Myocyte (in vitro differentiated cells): ENCODE measurements at places on chromosomes 6 and 20. TPM values are rescaled to one million over a fixed set of nuclear protein-coding genes. Genes with fewer than 3 reads are reported as not detected.

DNA sequence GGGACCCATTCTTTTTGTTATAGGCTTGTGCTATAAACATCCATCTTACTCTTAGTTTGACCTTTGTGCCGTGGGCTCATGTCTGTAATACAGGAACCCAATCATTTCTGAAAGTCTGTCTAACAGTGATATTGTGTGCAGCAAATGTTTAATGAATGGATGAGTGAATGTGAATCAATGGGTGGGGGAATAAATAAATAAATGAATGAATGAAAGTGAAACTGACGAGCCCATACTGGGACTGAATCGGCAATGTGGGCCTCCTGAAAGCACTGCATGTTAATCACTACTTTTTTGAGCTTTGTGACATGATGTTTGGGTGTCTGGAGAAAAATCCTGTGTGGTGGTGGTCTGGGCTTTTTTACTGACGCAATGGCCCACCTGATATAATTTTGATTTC, 175.0 kb downstream of the GMPR start:
- no peak for DNase-seq

Gene LRFN2
- total RNA-seq = not detected in 2 replicates

Gene RHAG
- not detected in 2 replicates for total RNA-seq

GRCh38 chr6:77456531-77457248, 6.6 kb downstream of the HTR1B start:
- DNase-seq = peak; percentile 81

GRCh38 chr6:41650120-41650519, 11.9 kb downstream of the MDFI start:
- no peak for DNase-seq

DNA sequence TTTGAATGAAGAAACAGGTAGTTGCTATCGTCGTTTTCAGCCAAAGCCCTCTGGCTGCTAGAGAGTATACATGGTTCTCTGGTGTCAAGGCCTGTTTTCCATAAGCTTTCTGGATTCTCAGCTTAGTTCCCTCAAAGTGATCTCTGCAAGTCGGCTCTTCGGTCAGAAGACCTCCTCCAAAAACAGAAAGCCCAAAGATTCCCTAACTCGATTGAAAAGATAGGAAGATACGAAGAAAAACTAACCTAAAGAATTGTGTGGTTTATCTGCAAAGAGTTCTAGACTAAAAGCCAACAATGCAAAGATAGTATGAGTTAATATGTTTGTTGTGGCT, 545 bp upstream of the ASCC3 start:
- DNase-seq = no peak

DNA sequence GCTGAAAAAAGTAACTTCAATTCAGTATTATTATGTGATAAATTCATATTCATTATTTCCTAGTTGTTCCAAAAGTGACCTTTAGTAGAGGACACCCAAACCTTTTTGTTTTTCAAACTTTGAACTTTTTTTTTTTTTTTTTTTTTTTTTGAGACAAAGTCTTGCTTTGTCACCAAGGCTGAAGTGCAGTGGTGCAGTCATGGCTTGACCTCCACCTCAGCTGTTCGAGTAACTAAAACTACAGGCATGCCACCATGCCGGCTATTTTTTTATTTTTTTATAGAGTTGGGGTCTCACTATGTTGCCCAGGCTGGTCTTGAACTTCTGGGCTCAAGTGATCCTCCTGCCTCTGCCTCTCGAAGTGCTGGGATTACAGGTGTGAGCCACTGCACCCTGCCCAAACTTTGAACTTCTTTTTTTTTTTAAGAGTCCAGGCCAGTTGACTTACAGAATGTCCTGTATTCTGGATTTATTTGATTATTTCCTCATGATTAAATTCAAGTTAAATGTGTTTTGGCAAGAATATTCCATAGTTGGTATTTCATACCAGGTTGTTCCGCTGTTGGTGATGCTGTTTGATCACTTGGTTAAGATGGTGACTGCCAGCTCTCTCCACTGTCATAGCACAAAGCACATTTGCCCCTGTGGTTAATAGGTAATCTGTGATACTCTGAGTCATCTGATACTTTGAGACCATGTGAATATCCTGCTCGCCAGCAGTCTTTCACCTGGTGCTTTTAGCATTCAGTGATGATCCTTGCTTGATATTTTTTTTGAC, 48.0 kb downstream of the VAPB start:
- peak; percentile 18 for DNase-seq

DNA sequence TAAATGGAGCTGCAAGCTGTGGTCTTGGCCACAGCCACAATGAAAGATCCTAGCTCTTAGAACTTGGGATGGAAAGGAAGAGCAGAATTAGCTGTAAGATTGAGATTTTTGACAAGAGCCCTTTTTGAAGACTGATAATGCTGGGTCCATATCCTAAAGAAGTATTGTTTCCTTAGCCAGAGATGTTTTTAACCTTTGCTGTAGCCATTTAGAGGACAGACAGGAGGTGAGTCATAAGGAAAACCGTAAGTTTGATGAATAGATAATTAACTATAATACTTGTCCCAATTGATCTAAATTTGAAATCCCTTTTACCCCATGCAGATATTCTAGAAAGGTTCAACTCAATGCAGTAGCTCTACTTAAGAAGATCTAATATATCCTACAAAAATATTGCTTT, 213.7 kb downstream of the HTR1B start:
- DNase-seq = no peak

Gene DEFB124
- not detected in 2 replicates for total RNA-seq

Gene TREML2
- total RNA-seq = not detected in 2 replicates

GRCh38 chr20:59576216-59576953, 28.0 kb upstream of the PHACTR3 start:
- no peak for DNase-seq

- DNase-seq = no peak
These were observed 28.1 kb upstream of the AHI1 start for GRCh38 chr6:135525594-135525993.

DNA sequence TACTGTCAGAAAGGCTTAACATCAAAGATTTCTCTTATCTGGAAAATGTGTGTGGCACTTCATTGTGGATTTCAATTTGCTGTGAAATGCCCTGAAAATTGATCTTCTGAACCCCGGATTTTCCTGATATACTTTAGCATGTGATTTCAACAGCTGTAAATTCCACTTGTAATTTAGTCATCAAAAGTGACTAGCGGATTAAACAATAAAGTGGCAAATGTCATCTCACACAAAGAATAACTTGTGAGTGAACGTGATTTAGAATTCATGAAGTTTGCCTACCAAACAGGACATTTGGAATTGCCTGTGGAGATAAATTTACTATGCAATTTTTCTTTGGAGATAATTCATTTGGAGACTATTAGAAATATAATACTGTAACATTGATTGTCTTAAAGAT, 601.6 kb downstream of the COL12A1 start:
- DNase-seq = no peak

Gene ULBP2
- 5.8 and 6.6 TPM in 2 replicates for total RNA-seq

Gene TGM3
- total RNA-seq = not detected in 2 replicates

Gene FAM184A
- total RNA-seq = 0.99 and 1.5 TPM in 2 replicates

- DNase-seq = no peak
These were observed 45.3 kb downstream of the NCOA3 start for GRCh38 chr20:47547034-47547387.

- DNase-seq = no peak
These were observed 81.3 kb downstream of the AK9 start for GRCh38 chr6:109609737-109610136.

GRCh38 chr6:83696674-83697073, 12.2 kb downstream of the SNAP91 start:
- DNase-seq = peak; percentile 17

GRCh38 chr6:148848915-148849314, 102.1 kb downstream of the UST start:
- DNase-seq = no peak

Gene SLX4IP
- 3.0 and 4.2 TPM in 2 replicates for total RNA-seq

DNA sequence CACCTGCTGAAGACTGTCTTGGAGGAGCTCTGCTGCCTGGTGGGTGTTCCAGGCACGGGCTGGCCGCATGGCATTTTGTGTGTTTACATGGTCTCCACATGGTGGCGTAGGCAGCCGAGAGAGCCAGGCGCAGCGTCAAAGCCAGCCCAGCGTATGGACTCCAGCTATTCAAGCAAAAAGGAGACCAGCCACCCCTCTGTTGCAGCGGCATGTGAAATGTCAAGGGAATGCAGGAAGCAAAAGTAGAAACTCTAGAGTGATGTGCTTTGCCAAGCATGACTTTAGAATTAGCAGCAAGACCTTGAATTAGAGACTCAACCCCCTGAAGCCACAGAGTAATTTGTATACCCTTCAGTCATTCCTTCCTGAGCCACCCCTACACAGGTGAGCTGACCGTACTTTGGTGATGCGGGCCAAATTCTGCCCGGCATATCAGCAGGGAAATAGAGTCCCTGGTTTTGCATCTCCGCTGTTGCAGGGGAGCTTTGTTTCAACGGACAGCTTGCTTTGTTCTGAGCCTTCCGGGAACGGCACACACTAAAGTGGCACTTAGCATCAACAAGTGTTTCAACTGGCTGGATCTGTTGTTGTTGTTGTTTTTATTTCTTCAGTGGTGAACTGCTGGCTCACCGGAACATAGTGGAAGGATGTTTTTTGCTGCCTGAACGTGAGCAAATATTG, 48.5 kb downstream of the FNDC1 start:
- peak; percentile 9 for DNase-seq

GRCh38 chr6:86079938-86080337, 437.3 kb upstream of the SYNCRIP start:
- no peak for DNase-seq

DNA sequence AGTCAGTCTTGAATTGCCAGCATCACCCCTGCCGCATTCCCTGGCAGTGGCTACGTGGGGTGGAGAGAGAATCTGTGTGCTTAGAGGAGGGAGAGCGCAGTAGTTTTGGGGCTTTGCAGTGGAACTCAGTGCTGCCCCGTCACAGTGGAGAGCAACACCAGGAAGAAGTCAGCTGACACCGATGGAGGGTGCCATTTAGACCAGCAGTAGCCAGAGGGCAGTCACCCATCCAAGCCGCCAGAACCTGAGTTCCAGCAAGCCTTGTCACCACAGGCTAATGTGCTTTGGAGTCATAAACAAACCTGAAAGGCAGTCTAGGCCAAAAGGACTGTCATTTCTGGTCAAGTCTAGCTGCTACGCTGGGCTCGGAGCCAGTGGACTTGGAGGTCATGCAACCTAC, 22.0 kb upstream of the PERP start:
- no peak for DNase-seq

DNA sequence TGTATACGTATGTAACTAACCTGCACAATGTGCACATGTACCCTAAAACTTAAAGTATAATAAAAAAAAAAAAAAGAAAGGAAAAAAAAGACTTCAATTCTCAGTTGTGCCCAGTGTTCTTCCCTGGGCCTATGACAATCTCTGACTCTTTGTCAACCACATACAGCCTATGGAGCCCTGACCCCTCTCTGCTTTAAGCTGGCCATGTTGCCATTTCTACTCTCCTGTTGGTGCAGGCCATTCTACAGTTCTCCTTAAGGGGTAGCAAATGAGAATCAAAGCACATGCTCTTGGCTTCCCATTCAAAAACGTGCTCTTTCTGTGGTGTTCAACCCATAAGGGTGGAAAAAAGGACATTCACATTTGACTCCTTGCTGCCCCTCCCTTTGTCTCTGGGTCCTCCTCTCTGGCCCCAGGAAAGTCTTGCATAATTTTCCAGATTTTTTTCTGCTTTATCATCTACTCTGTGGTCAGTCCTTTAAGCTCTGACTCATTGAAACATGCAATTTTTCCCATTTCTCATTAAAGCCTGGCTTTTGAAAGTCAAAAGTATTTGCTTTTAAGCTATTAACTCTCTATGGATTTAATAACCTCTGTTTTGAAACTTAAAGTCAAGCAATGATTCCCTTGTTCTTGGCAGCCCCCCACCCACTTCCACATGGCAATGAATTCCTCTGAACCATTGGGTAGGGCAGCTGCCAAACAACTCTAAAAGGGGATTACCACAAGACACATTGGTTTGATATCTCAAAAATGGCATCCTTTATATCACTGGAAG, 208.6 kb upstream of the MCHR2 start:
- DNase-seq = peak; percentile 91

DNA sequence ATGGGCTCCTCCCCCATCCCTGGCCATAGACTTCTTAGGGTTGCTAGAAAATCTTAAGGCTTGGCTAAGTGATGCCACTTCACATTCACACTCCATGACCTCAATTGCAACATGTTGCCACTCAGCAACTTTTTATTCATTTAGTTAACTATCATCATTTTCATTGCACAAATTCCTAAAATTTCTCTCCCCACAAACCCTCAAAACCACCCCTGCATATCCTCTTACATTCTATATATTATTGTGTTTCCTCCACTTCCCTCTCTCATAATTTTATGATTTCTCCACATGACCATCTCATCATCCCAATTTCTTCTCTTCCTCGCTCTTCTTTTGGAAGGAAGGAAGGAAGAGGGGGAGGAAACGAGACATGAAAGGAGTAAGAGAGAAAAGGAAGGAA, 436.0 kb downstream of the HACE1 start:
- DNase-seq = no peak

GRCh38 chr6:17900011-17900410, 87.4 kb downstream of the KIF13A start:
- no peak for DNase-seq

Gene JAG1
- 14.0 and 30.8 TPM in 2 replicates for total RNA-seq

Gene MYL9
- total RNA-seq = 162 and 190 TPM in 2 replicates

Gene OR2H2
- not detected in 2 replicates for total RNA-seq

GRCh38 chr20:47205577-47206123, 150.8 kb downstream of the ZMYND8 start:
- DNase-seq = peak; percentile 93

Gene AIG1
- 72.1 and 82.6 TPM in 2 replicates for total RNA-seq

Gene ENPP4
- total RNA-seq = 7.3 and 7.5 TPM in 2 replicates

Gene TNF
- total RNA-seq = not detected in 2 replicates

GRCh38 chr20:6212903-6213302, 90.1 kb upstream of the FERMT1 start:
- DNase-seq = no peak

- DNase-seq = no peak
These were observed 43.4 kb downstream of the PLAGL1 start for GRCh38 chr6:143964674-143965081.

Gene PI16
- not detected in 2 replicates for total RNA-seq

- DNase-seq = no peak
These were observed 153.4 kb downstream of the CDC5L start for GRCh38 chr6:44540881-44541280.

GRCh38 chr20:42161228-42161829, 543.2 kb upstream of the CHD6 start:
- no peak for DNase-seq

Gene ADGRB3
- total RNA-seq = 0.13 TPM in 1 of 2 replicates, not detected in the other

GRCh38 chr6:131282365-131282764, 147.1 kb downstream of the AKAP7 start:
- no peak for DNase-seq

GRCh38 chr6:118896339-118897136, 2.6 kb downstream of the ASF1A start:
- peak; percentile 32 for DNase-seq

GRCh38 chr6:166691199-166691598, 64.1 kb upstream of the RPS6KA2 start:
- peak; percentile 13 for DNase-seq

GRCh38 chr6:30073489-30074235, 1.9 kb downstream of the RNF39 start:
- DNase-seq = no peak

DNA sequence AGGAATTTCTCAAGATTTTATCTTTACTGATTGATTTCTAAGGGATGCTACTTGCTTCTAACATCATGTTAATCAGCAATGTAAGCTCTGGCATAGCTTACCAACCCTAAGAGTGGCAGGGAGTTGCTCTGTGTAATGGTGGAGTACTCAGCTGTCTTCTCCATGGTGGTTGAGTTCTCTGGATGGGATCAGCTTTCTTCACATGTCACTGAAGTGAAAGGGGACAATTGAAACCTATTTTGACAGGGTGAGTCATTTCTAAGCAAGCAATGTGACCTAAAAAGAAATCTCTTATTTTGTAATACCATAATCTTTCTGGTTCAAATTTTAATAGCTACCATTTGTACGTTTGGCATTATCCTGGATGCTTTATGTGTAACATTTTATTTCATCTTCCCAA, 430.4 kb downstream of the GJA1 start:
- peak; percentile 79 for DNase-seq

Gene ADGRG6
- 1.2 and 1.4 TPM in 2 replicates for total RNA-seq
